Progenitor cell of endocrine pancreas (in vitro differentiated cells): ENCODE measurements at places on chromosomes 16 and 17. TPM values are rescaled to one million over a fixed set of nuclear protein-coding genes. Genes with fewer than 3 reads are reported as not detected.
A peak's percentile ranks its signal among the peaks of the same experiment; 100 is the strongest.

Gene G6PC1
- total RNA-seq = not detected in 2 replicates

Gene AXIN2
- total RNA-seq = 10.2 and 10.7 TPM in 2 replicates

Gene TPSAB1
- not detected in 2 replicates for total RNA-seq

Gene CEP295NL
- total RNA-seq = 2.3 and 2.6 TPM in 2 replicates

Gene OMG
- total RNA-seq = not detected in 2 replicates

Gene PPM1E
- 1.6 and 1.7 TPM in 2 replicates for total RNA-seq

Gene CNGB1
- total RNA-seq = not detected in 2 replicates

Gene ASGR1
- total RNA-seq = 10.6 and 11.1 TPM in 2 replicates

DNA sequence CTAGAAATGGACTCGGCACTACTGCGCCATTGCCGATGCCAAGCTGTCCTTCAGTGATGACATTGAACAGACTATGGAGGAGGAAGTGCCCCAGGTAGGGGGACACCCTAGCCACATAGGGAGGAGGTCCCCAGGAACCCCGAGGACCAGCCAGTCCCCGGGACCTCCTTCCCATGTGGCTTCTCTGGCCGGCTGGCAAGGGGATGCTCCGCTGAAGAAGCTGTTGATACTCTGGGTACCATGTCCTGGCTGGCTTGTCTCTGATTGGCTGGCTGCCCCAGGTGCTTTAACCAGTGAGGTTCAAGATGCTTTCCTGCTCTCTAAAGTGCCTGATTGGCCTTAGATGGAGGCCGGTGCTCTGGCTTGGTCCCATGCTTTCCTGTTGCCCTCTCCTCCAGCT, 103.6 kb downstream of the SDR42E1 start:
- H3K36me3 ChIP-seq = no peaks in the 10 kb centered on the region
- H3K27me3 ChIP-seq = no peaks in the 10 kb centered on the region
- H3K4me1 ChIP-seq = no peaks in the 10 kb centered on the region
- no peak for DNase-seq

- peaks cover 8% of the 10 kb centered on the region for H3K4me1 ChIP-seq
- H3K4me3 ChIP-seq = no peak overlapping the region
- H3K36me3 ChIP-seq = no peaks in the 10 kb centered on the region
- no peak overlapping the region for H3K27ac ChIP-seq
- DNase-seq = no peak
Measured at GRCh38 chr16:1290063-1290501, 19.4 kb upstream of the UBE2I start.

DNA sequence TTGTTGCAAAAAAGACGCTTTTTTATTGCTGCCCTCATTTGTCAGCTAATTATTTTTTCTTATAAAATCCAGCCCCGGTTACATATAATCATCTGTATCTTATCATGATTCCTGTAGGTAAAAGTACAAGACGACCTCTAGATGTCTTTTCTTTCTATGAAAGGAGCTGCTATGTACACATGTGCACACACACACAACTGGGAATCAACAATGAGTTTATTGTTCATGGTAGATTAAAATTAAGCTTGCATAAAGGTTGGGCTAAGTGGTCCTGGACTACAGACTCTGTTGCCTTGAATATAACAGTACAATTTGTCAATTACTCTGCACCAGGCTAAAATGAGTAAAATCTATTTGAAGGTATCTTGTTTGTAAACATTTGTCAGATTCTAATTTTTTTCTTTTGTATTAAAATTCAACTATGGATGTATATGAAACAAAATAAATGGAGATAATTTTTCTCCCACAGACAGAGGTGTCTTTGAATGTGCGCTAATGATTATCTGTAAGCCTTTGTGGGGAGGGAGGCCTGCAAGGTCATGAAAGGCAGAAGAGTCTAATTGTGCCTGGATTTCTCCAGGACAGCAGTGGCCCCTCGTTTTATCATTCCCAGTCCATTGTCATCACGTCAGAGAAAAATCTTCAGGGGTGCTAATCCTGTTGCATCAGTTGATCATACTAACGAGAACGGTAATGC, 13.4 kb downstream of the C17orf58 start:
- H3K4me1 ChIP-seq = peaks cover 2% of the 10 kb centered on the region
- no peaks in the 10 kb centered on the region for H3K27me3 ChIP-seq
- no peak overlapping the region for H3K27ac ChIP-seq

- DNase-seq = no peak
- H3K4me1 ChIP-seq = peaks cover 2% of the 10 kb centered on the region
- no peak overlapping the region for H3K4me3 ChIP-seq
- H3K27ac ChIP-seq = no peak overlapping the region
- no peaks in the 10 kb centered on the region for H3K27me3 ChIP-seq
- H3K36me3 ChIP-seq = peaks cover 56% of the 10 kb centered on the region
Measured at GRCh38 chr17:82740906-82741759, 5.7 kb downstream of the FN3K start.

- no peak overlapping the region for H3K4me3 ChIP-seq
- peaks cover 41% of the 10 kb centered on the region for H3K4me1 ChIP-seq
Measured at GRCh38 chr17:37671028-37671823, 28.0 kb upstream of the DDX52 start.

DNA sequence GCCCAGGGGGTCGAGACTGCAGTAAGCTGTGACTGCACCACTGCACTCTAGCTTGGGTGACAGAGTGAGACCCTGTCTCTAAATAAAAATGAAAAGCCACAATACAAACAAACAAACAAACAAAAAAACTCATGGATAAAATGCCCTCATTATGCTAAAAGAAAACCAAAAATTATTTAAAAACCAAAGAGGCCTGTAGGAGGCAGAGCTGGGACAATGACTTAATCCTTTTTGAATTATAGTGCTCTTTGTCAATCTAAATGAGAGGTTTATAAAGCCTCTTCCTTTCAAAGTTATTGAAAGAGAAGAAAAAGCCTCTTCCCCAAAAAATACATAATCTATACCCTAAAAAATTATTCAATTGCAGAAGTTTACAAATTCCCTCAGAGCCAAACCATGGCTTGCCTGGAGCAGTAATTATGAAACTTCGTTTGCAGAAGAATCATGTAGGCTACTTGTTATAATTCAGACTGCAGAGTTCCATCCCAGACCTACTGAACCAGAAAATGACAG, 18.5 kb downstream of the CRLF3 start:
- H3K27ac ChIP-seq = no peak overlapping the region
- H3K27me3 ChIP-seq = no peaks in the 10 kb centered on the region
- no peak overlapping the region for H3K4me3 ChIP-seq
- DNase-seq = no peak

DNA sequence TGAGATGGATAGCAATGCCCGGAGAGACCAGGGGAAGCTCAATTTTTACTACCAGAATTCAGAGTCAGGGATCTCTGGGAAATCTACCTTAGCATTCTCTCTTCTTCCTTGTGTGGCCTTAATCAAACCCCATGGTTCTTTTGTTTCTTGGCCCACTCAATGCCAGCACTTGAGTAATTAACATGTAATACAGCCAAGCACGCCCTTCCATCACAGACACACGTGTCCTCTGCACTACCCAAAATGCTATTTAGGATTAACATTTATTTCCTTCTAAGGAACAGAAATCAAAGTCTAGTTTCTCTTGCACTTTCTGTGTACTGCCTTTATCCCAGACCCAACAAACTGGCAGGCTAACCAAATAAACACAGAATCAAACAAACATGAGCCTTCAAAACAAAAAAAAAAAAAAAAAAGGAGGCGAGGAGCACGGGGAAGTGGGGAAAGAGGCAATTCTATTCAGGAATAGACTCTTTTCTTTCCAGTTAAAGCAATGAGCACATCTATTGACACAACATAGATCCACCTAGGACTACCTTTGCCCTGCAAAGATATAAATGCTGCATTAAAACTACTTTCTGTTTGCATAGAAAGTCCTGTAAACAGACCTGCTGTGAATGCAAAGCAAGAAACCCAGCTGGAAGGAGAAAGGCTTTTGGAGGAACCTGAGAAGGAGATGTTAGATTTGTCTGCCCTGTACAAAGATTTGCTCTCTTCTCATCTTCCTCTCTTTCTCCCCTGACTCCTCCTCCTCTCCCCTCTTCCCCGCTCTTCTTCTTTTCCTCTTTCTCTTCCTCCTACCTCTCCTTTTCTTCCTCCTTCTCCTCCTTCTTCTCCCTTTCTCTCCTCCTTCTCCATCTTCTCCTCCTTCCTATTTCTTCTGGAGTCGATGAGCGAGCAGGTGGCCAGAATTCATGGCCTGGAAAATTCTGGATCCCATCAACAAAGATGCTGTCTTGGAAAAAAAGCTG, 294.4 kb downstream of the NPIPA8 start:
- H3K4me1 ChIP-seq = peaks cover 1% of the 10 kb centered on the region
- H3K36me3 ChIP-seq = no peaks in the 10 kb centered on the region
- H3K27ac ChIP-seq = no peak overlapping the region
- peaks cover 22% of the 10 kb centered on the region for H3K27me3 ChIP-seq

- H3K36me3 ChIP-seq = peaks cover 36% of the 10 kb centered on the region
- no peak for DNase-seq
- no peaks in the 10 kb centered on the region for H3K27me3 ChIP-seq
- H3K4me1 ChIP-seq = peaks cover 5% of the 10 kb centered on the region
Measured at GRCh38 chr16:85673529-85674417, 15.0 kb downstream of the GINS2 start.

GRCh38 chr16:48526058-48526957, 83.7 kb downstream of the N4BP1 start:
- H3K27ac ChIP-seq = peak overlapping the region; percentile 87
- H3K4me3 ChIP-seq = no peak overlapping the region
- H3K27me3 ChIP-seq = no peaks in the 10 kb centered on the region
- DNase-seq = no peak

DNA sequence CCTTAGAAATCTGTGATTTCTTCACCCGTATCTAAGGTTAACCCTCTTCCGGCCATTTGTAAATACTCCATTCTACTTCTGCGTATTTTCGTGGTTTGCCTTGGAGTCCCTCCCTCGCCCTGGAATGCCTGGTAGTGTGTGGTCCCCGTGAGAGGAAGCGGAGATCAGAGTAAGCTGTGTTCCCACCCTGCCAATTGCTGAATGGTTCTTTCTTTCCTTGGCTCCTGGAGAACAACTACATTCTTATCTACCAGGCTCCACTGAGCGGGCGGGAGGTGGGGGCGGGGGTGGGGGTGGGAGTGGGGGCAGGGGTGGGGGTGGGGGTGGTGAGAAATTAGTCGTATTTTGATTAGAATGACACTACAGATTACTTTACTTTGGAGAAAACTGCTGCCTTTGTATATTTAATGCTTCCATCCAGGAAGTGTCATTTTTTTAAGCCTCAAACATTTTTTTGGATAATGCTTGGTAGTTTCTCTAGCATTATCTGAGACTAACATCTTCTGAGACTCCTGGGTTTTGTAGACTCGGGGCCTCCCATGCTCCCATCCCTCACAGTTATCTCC, 20.9 kb upstream of the FASN start:
- H3K27ac ChIP-seq = peak overlapping the region; percentile 94
- DNase-seq = no peak
- H3K4me3 ChIP-seq = peak overlapping the region; percentile 46
- peaks cover 7% of the 10 kb centered on the region for H3K36me3 ChIP-seq

DNA sequence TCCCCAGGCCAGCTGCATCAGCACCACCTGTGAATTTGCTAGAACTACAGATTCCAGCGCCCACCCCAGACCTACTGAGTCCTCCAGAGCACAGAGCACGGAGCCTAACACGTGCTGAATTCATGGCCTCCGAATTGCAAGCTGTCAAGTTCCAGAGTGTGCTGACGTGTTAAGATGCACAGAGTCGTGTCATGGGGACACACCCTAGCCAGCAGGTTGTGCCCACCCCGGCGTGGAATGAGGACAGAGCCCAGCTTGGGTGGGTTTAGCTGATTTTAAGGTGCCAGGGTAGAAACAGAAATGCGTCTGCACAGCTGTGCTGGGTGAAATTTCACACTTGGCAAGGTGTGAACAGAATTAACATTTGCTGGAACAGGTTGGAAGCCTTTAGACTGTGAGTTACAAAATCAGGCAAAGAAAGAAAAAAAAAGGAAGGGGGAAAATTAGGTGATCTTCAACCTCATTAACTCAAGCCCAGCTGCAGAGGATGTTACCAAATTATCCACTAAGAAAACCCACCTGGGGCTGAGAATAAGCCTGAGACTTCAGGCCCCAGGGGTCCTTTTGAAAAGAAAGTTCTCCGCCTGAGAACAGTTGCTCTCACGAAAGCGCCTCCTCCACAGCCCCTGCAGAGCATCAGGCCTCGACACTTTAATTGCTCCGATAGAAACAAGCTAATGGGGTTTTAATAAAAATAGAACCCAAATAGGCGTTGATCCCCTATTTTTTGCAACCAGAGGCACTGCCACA, 27.1 kb downstream of the GINS3 start:
- no peaks in the 10 kb centered on the region for H3K36me3 ChIP-seq
- H3K4me1 ChIP-seq = no peaks in the 10 kb centered on the region
- no peak for DNase-seq
- peaks cover 15% of the 10 kb centered on the region for H3K27me3 ChIP-seq
- no peak overlapping the region for H3K4me3 ChIP-seq

- H3K27me3 ChIP-seq = peaks cover 60% of the 10 kb centered on the region
- no peaks in the 10 kb centered on the region for H3K36me3 ChIP-seq
- H3K4me3 ChIP-seq = no peak overlapping the region
- no peak for DNase-seq
- H3K27ac ChIP-seq = no peak overlapping the region
- H3K4me1 ChIP-seq = peaks cover 2% of the 10 kb centered on the region
Measured at GRCh38 chr17:79484600-79485418, 126.0 kb downstream of the RBFOX3 start.

DNA sequence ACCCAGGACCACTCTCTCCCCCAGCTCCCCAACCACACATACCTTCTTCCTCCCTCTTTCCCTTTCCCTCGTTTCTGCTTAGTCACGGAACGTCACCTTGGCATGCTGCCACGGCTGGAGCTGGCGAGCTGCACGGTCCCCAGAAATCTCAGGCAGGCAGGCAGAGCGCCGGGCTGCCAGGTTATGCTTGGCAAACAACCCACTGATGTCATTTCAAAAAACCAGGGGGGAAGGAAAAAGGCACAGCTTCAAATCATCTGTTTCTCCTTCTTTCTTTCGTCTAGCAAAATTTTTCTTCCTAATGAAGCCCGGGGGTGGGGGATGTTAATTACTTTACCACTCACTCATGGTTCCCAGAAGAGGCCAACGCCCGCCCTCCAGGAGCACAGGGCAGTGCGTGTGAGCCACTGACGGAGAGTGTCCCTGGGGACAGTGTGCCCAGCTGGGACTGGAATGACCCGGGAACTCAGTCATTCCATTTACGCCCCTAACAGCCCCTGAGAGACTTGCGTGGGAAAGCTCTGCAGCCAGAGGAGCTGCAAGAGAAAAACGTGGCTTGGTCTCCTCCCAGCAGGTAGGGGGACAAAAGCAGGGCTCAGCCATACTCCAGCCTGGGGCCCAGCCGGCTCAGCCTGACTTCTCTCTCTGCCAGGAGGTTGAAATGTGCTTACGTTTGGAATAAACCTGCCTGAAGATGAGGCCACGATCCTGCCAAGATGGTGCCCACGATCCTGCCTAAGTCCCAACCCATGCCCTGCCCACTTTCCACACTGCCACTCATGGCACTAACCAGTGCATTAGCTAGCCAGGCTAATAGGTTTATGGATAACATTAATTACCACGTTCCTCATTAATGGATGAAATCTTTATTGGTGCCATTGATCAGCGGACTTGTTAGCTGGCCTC, 198.9 kb downstream of the ZFHX3 start:
- peaks cover 10% of the 10 kb centered on the region for H3K36me3 ChIP-seq
- peak overlapping the region; percentile 73 for H3K27ac ChIP-seq
- peaks cover 5% of the 10 kb centered on the region for H3K27me3 ChIP-seq
- no peak for DNase-seq
